ENCODE measurements at places on chromosomes 5 and 9. TPM values are rescaled to one million over a fixed set of nuclear protein-coding genes. Genes with fewer than 3 reads are reported as not detected.

- DNase-seq, result no peak
Observed at GRCh38 chr5:149157330-149157729, 16.0 kb downstream of the ABLIM3 start.

Gene C1QTNF2
- 0.18 TPM for total RNA-seq

DNA sequence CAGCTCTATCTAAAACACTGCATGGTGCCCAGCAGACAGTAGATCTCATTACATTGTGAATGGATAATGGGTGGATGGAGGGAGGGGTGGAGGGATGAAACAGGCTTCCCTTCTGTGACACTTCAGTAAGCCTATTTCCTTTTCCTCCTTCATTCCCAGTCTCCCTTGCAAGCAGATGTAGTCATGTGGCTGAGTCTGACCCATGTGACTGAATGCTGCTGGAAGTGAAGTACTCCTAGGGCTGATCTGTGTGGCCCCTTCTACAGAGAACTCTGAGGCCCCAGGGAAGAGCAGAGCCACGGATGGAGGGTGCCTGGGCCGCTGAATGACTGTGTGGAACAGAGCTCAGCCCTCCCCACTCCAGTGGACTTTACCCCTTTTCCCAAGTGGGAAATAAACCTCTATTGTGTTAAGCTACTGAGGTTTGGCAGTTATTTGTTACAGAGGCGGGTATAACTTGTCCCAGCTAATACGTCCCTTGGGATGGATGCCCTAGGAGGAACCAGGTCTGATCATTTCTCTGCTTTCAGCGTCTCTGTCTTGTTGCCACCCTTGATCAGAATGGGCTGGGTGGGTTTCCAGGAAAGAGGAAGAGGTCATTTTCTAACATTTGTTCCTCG lies 176.1 kb upstream of the MVB12B start:
- DNase-seq, result no peak

DNA sequence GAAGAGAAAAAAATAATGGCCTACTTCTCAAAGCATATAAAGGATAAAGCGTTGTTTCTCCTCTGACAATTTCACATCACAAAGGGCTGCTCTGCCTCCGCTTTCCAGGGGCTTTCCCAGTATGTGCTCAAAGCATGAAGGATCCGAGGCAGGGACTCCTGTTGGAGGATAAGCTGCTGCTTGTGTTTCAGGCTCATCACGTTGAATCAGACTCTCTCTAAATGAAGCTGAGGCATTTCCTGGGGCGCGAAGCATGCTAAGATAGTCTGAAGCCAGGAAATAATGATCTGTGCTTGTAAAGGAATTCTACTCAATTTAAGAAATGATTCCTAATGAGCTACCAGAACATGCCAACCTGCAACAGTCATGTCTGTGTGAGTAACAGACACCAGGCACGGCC lies 97.5 kb downstream of the MARCHF11 start:
- no peak for DNase-seq

GRCh38 chr5:157458835-157459234 lies 1.2 kb upstream of the NIPAL4 start:
- no peak for DNase-seq

Gene SMU1
- total RNA-seq, result 11.5 TPM

- DNase-seq, result no peak
Observed at GRCh38 chr5:60594715-60595477, 105.1 kb downstream of the DEPDC1B start.

Gene SPINK1
- 22.5 TPM for total RNA-seq
